Memory B cell (primary cell): ENCODE measurements at places on chromosomes 4 and X.

- DNase-seq, result no peak
- no peaks in the 10 kb centered on the region for H3K27me3 ChIP-seq
- no peak overlapping the region for H3K4me3 ChIP-seq
- H3K4me1 ChIP-seq, result peaks cover 11% of the 10 kb centered on the region
Observed at GRCh38 chr4:88857588-88857987, 160.0 kb upstream of the NAP1L5 start.

DNA sequence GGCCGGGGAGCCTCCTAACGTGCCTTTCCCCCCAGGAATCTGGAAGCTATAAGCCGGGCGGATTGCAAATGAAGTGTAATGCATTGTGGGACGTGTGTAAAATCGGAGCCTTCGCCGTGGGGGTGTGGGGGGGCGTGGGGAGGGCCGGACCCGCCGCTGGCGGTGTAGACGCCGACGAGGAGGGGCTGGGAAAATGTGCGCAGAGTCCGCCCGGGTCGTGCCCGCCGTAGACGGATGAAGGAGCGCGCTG, 1.3 kb downstream of the STOX2 start:
- H3K4me1 ChIP-seq, result no peaks in the 10 kb centered on the region
- no peak overlapping the region for H3K27ac ChIP-seq
- no peak overlapping the region for H3K4me3 ChIP-seq
- no peak for DNase-seq

DNA sequence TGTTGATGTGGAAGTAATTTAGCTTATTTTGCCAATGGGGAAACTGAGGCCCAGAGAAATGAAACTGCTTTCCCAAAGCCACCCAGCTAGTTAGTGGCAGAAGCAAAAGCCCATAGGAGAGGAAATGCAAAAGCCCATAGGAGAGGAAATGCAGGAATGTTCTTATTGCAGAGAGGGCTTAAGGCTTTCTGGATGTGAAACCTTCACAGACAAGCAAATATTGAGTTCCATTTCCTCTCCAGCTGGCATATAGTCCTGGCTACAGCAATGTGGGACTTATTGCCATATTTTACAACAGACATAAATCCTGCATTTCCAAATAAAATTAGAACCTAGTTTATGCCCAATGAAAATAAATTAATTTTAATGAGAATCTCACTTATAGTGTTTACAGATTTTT, 69.7 kb downstream of the TMEM154 start:
- no peak overlapping the region for H3K4me3 ChIP-seq
- peaks cover 6% of the 10 kb centered on the region for H3K4me1 ChIP-seq
- H3K27ac ChIP-seq, result no peak overlapping the region
- DNase-seq, result no peak
- H3K36me3 ChIP-seq, result peaks cover 7% of the 10 kb centered on the region

- H3K27ac ChIP-seq, result no peak overlapping the region
- H3K36me3 ChIP-seq, result peaks cover 2% of the 10 kb centered on the region
- no peak for DNase-seq
Observed at GRCh38 chrX:104324461-104325212, 69.9 kb upstream of the ESX1 start.

- peaks cover 4% of the 10 kb centered on the region for H3K27me3 ChIP-seq
- H3K27ac ChIP-seq, result no peak overlapping the region
- H3K4me3 ChIP-seq, result no peak overlapping the region
- H3K4me1 ChIP-seq, result no peaks in the 10 kb centered on the region
- H3K36me3 ChIP-seq, result no peaks in the 10 kb centered on the region
- no peak for DNase-seq
Observed at GRCh38 chr4:177275999-177276398, 33.7 kb upstream of the NEIL3 start.

DNA sequence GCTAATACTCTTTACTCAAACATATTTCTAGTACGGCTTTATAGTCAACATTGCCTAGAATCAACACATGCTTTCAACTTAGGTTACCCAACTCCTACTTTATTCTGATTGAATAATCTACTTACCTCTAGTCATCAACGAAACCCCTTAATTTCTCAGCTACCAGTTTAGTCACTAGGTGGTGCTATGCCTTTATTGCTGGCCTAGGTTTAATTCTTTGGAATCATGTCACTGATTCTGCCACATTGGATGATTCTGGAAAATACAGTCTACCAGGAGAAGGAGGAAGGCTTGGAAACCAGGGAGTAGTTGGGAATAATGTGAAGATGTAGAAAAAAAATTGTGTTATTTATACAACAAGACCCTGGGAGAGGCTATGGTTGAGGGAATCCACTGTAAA, 167.7 kb downstream of the DCAF12L2 start:
- no peak overlapping the region for H3K4me3 ChIP-seq
- no peaks in the 10 kb centered on the region for H3K36me3 ChIP-seq
- H3K27ac ChIP-seq, result no peak overlapping the region
- H3K4me1 ChIP-seq, result no peaks in the 10 kb centered on the region
- no peaks in the 10 kb centered on the region for H3K27me3 ChIP-seq
- no peak for DNase-seq

- H3K27me3 ChIP-seq, result peaks cover 3% of the 10 kb centered on the region
- DNase-seq, result no peak
- H3K36me3 ChIP-seq, result no peaks in the 10 kb centered on the region
- H3K27ac ChIP-seq, result no peak overlapping the region
- H3K4me3 ChIP-seq, result no peak overlapping the region
- H3K4me1 ChIP-seq, result no peaks in the 10 kb centered on the region
Observed at GRCh38 chr4:122508083-122508482, 51.6 kb upstream of the IL2 start.

GRCh38 chr4:2744576-2745270, 11.4 kb downstream of the TNIP2 start:
- H3K4me3 ChIP-seq, result no peak overlapping the region
- peaks cover 24% of the 10 kb centered on the region for H3K4me1 ChIP-seq
- no peaks in the 10 kb centered on the region for H3K27me3 ChIP-seq
- H3K27ac ChIP-seq, result peak overlapping the region; percentile 98

DNA sequence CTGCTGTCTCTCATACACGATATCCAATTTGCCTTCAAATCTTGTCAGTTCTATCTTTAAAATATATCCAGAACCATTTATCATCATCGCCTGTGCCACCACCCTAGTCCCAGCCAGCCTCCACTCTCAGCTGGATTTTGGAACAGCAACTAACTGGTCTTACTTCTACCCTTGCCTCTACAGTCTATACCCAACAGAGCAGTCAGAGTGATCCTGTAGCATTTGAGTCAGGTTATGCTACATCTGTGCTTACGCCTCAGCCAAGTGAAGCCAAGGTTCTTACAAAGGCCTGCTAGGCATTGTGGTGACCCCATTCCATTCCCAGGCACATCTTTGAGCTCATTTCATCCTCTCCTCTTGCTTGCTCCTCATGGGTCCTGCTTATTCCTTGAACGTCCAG, 95.7 kb upstream of the ACSL1 start:
- no peak overlapping the region for H3K4me3 ChIP-seq
- DNase-seq, result no peak
- no peak overlapping the region for H3K27ac ChIP-seq
- no peaks in the 10 kb centered on the region for H3K36me3 ChIP-seq

DNA sequence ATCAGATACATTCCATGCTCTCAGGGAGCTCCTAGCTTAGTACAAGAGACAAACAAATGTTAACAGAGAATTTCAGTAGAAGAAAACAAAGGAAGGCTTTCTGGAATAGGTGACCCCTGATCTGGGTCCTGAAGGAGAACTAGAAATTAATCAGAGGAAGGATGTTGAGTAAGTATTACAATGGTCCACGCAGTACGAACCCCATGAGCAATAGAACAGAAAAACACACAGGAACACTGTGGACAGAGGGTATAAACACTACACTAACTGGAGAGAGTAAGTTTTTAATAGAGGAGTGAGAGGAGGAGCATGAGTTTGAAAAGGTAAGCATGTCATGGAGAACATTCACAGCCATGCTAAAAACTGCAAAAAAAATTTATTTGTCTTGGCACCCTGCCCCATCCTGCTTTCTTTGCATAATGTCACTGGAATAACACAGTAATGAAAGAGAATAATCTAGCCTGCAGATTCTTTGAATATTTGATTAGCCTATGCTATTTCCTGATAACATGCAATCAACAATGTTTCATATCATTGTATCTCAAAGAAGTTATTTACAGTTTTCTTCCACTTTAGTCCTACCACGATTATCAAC, 140.3 kb upstream of the ZXDB start:
- H3K27ac ChIP-seq, result no peak overlapping the region
- no peak for DNase-seq
- no peaks in the 10 kb centered on the region for H3K4me1 ChIP-seq
- H3K36me3 ChIP-seq, result peaks cover 10% of the 10 kb centered on the region
- no peaks in the 10 kb centered on the region for H3K27me3 ChIP-seq

GRCh38 chr4:110152386-110152785, 46.0 kb downstream of the ELOVL6 start:
- H3K4me1 ChIP-seq, result no peaks in the 10 kb centered on the region
- no peak overlapping the region for H3K27ac ChIP-seq
- no peak for DNase-seq

DNA sequence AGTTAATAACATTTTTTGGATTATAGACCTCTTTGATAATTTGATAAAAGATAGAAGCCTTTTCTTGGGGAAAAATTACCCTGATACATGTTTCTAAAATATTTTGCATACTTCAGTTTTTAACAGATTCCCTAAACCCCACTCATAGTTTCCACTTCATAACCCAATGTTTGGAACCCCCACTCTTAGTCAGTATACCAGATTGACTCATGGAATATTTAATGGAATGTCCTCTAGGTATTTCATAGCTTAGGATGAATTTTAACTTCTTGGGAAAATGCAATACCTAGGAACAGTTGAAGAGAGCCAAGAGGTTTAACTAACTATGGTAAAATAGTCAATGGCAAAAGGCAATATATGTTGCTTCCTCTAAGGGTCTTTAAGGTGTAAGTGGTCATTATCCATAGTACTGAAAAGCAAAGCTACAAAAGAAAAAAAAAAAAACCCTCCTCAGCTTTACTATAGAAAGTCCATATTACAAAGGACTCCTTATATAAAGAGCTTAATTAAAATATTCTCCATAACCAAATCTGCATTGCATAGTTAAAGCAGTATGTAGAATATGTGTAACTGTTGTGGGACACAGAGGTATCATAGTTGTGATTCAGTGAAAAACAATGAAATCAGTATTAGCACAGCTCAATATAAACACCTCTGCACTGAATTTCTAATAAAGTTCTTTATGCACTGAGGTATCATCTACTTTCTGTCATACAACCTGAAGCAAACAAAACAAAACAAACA, 159.9 kb downstream of the PCDH7 start:
- H3K27me3 ChIP-seq, result no peaks in the 10 kb centered on the region
- no peak for DNase-seq
- no peak overlapping the region for H3K4me3 ChIP-seq

DNA sequence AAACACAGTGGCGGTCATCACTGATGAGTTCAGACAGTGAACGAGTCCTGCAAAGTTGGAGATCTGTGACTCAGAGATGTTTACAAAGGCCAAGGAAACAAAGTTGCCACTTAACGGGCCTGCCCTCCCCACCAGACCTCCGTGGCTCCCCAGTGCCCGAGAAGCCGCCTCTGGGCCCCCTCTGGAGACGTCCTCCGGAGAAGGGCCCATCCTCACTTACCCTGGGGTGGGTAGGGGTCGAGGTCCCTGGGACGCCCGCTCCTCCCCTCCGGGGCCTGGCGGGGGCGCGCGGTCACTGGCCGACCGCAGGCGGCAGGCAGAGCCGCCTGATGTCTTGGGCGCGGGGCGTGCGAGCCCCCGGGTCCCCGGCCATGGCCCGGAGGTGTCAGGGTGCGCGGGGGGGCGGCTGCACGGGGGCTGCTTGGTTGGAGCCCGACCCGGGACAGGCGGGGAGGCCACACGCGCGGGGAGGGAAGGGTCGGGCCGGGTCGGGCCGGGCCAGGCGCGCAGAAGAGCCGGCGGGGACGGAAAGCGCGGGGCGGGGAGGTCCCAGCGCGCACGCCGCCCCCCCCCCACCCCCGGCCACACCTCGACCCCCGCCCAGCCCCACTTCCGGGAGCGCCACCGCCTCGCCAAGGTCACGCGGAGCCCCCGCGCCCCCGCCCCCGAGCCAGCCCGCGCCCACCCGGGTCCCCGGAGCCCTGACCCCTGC, 529 bp downstream of the DHRSX start:
- peaks cover 1% of the 10 kb centered on the region for H3K36me3 ChIP-seq
- peak overlapping the region; percentile 82 for H3K4me3 ChIP-seq
- H3K4me1 ChIP-seq, result peaks cover 18% of the 10 kb centered on the region
- peak; percentile 49 for DNase-seq
- H3K27ac ChIP-seq, result peak overlapping the region; percentile 86
- no peaks in the 10 kb centered on the region for H3K27me3 ChIP-seq

GRCh38 chrX:150761176-150761818, 68.1 kb downstream of the MTMR1 start:
- DNase-seq, result no peak
- no peaks in the 10 kb centered on the region for H3K27me3 ChIP-seq
- peaks cover 9% of the 10 kb centered on the region for H3K36me3 ChIP-seq
- H3K4me1 ChIP-seq, result peaks cover 2% of the 10 kb centered on the region
- no peak overlapping the region for H3K27ac ChIP-seq

DNA sequence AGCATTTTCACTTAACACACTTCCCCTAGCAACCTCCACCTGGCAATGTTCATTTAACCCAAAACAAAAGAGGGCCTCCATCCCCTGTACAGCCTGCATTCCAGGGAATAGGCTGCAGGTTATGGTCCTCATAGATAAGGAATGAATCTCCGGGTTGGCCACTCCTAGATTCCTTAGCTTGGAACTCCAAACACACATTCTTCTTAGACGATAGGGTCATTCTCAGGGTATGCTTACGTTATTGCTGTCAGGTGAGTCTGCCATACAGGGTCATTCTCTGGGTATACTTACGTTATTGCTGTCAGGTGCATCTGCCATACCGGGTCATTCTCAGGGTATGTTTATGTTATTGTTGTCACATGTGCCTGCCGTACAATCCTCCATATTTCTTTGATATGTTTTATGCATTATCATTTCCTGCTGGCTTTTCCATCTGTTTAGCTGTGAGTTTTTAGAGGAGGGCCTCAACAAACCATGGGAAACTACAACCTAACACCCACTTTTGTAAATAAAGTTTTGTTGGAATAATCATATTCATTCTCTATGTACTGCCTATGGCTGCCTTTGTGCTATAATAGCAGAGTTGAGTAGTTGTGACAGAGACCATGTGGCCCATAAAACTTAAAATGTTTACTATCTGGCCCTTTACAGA, 8.2 kb upstream of the AFF1 start:
- no peak for DNase-seq
- no peak overlapping the region for H3K27ac ChIP-seq
- peaks cover 23% of the 10 kb centered on the region for H3K4me1 ChIP-seq
- H3K4me3 ChIP-seq, result no peak overlapping the region
- peaks cover 8% of the 10 kb centered on the region for H3K36me3 ChIP-seq

DNA sequence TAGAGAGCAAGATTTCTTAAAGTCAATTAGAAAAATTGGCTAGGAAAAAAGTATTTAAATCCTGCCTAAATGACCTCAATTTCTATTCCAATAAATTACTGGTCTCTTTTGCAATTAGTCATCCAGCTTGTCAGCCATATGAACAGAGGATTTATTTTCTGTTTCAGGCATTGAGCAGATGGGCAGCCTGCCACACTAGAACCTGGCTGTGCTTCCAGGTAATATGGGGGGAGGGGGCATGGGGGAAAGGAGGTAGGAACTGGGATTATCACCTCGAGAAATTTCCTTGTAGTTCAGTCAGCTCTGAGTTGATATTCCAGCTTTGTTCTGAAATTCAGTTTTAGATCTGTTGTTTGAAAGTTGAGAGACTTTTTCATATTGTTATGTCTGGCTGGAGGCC, 206.3 kb upstream of the LCORL start:
- no peak for DNase-seq
- H3K4me1 ChIP-seq, result no peaks in the 10 kb centered on the region
- no peaks in the 10 kb centered on the region for H3K36me3 ChIP-seq
- H3K27ac ChIP-seq, result no peak overlapping the region
- H3K27me3 ChIP-seq, result peaks cover 3% of the 10 kb centered on the region
